ENCODE measurements at places on chromosomes 1 and 21. TPM values are rescaled to one million over a fixed set of nuclear protein-coding genes. Genes with fewer than 3 reads are reported as not detected.

DNA sequence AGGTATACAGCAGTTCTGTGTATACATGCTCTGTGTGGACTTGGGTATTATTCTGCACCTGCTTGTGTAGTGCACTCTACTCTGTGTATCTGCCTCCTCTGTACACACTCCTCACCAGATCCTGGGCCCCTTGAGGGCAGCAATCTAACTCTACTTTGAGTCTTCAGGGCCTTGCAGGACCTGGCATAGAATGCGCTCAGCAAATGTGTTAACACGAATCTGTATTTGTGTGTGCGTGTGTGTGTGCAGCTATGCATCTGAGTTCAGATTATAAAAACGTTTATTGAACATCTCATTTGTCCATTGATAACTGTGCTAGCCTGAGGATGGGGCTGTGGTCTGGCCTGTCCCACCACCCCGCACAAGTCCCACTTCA is 3.9 kb upstream of the MEF2D start:
- no peak for DNase-seq
- peaks cover 29% of the 10 kb centered on the region for H3K4me1 ChIP-seq
- H3K36me3 ChIP-seq = no peaks in the 10 kb centered on the region
- H3K27ac ChIP-seq = peak overlapping the region; percentile 99
- H3K27me3 ChIP-seq = peaks cover 3% of the 10 kb centered on the region

GRCh38 chr1:215637041-215637573 is 70.0 kb downstream of the KCTD3 start:
- H3K4me1 ChIP-seq = peaks cover 28% of the 10 kb centered on the region
- peaks cover 8% of the 10 kb centered on the region for H3K27me3 ChIP-seq
- no peaks in the 10 kb centered on the region for H3K36me3 ChIP-seq

KCND3 gene
- total RNA-seq = 0.81 TPM

DNA sequence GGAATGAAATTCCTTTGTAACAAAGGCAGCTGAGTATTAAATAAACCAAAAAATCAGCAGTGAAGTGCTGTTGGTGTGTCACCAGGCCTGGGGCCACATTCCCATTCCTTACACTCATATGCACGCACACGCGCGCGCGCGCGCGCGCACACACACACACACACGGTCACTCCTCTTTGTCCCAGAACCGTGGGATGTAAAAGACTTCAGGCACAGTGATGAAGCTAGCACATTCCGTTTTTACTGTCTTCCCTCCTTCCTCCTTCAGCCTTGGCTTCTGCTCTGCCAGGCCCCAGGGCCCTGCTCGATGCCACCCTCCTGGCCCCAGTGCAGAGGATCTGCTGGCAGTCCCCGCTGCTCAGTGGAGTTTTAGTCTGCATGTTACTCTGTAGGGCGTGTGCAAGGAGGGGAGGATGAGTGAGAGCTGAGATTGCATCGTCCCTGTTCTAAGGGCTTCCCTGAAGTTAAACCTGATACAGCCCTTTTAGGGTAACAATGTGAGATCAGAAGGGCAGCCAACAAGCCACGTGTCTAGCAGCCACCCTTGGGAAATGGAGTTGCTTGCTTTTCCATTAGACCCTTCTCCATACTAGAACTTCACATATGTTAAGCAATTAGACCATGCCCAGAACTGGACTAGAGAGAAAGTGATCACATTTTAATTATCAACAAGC is 71.7 kb upstream of the WDR26 start:
- no peaks in the 10 kb centered on the region for H3K36me3 ChIP-seq
- H3K27ac ChIP-seq = no peak overlapping the region
- H3K4me3 ChIP-seq = no peak overlapping the region
- peaks cover 19% of the 10 kb centered on the region for H3K4me1 ChIP-seq
- no peak for DNase-seq

GRCh38 chr1:153651771-153652170 is 6.7 kb upstream of the SNAPIN start:
- H3K27ac ChIP-seq = no peak overlapping the region
- H3K27me3 ChIP-seq = no peaks in the 10 kb centered on the region
- DNase-seq = no peak
- H3K4me3 ChIP-seq = no peak overlapping the region

- no peaks in the 10 kb centered on the region for H3K27me3 ChIP-seq
- H3K27ac ChIP-seq = no peak overlapping the region
- no peak for DNase-seq
- no peaks in the 10 kb centered on the region for H3K36me3 ChIP-seq
Measured at GRCh38 chr21:17201741-17202260, 311.0 kb upstream of the CXADR start.

- DNase-seq = no peak
- H3K36me3 ChIP-seq = peaks cover 5% of the 10 kb centered on the region
- H3K27ac ChIP-seq = no peak overlapping the region
- peaks cover 24% of the 10 kb centered on the region for H3K4me1 ChIP-seq
- H3K27me3 ChIP-seq = no peaks in the 10 kb centered on the region
Measured at GRCh38 chr1:1274299-1274930, 761 bp upstream of the UBE2J2 start.

VHLL gene
- total RNA-seq = not detected

GRCh38 chr1:65404941-65405340 is 15.5 kb upstream of the LEPR start:
- H3K27me3 ChIP-seq = no peaks in the 10 kb centered on the region
- no peaks in the 10 kb centered on the region for H3K4me1 ChIP-seq
- H3K27ac ChIP-seq = no peak overlapping the region
- DNase-seq = no peak

ZBTB8OS gene
- 49.4 TPM for total RNA-seq

- no peak for DNase-seq
- no peak overlapping the region for H3K4me3 ChIP-seq
- no peaks in the 10 kb centered on the region for H3K27me3 ChIP-seq
- no peaks in the 10 kb centered on the region for H3K4me1 ChIP-seq
- H3K27ac ChIP-seq = no peak overlapping the region
Measured at GRCh38 chr1:170395149-170395548, 136.8 kb upstream of the GORAB start.

DNA sequence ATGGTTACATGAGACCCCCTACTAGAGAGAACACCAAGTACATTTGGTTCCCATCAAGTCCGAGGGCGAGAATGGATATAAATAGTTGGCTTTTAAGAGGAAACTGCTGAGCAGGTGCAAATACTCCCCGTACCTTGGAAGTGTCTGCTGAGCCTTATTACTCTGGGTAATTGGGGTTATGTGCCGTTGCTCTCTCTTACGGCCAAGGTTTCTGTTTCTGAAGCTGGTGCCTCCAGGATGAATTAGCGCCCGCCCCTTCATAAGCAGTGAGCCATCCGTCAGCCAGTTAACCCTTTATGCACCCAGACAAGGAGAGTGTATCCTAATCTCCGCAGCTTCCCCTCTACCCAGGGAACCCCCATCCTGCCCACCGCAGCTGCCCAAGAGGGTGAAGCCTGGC is 90.4 kb upstream of the AJAP1 start:
- no peak overlapping the region for H3K27ac ChIP-seq
- no peaks in the 10 kb centered on the region for H3K4me1 ChIP-seq

- H3K4me3 ChIP-seq = no peak overlapping the region
- peaks cover 9% of the 10 kb centered on the region for H3K4me1 ChIP-seq
- no peak overlapping the region for H3K27ac ChIP-seq
- DNase-seq = no peak
Measured at GRCh38 chr1:149942885-149943284, 6.2 kb upstream of the MTMR11 start.

GRCh38 chr1:115301438-115302020 is 36.5 kb downstream of the NGF start:
- H3K27ac ChIP-seq = no peak overlapping the region
- H3K36me3 ChIP-seq = no peaks in the 10 kb centered on the region
- no peaks in the 10 kb centered on the region for H3K27me3 ChIP-seq
- DNase-seq = no peak

Measured in progenitor cell of endocrine pancreas (in vitro differentiated cells).